ENCODE measurements at places on chromosomes 16 and 17.

- DNase-seq = peak; percentile 82
Observed at GRCh38 chr17:7136266-7136877, 21.8 kb upstream of the ASGR2 start.

- DNase-seq = no peak
Observed at GRCh38 chr16:83837566-83837965, 29.8 kb downstream of the HSBP1 start.

- DNase-seq = no peak
Observed at GRCh38 chr16:10950393-10950792, 6.0 kb downstream of the CLEC16A start.

GRCh38 chr16:23509441-23509754, 896 bp downstream of the GGA2 start:
- DNase-seq = no peak

DNA sequence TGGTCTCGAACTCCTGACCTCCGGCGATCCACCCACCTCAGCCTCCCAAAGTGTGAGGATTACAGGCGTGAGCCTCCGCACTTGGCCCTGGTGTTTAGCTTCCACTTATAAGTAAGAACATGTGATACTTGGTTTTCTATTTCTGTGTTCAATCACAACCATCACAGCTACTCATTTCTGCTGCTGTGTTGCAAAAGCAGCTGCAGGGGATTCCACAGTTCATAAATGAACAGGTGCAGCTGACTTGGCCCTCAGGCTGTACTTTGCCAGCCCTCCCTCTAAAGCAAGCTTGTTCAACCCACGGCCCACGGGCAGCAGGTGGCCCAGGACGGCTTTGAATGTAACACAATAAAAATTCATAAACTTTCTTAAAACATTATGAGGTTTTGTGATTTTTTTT, 79.2 kb downstream of the SLC39A11 start:
- no peak for DNase-seq

DNA sequence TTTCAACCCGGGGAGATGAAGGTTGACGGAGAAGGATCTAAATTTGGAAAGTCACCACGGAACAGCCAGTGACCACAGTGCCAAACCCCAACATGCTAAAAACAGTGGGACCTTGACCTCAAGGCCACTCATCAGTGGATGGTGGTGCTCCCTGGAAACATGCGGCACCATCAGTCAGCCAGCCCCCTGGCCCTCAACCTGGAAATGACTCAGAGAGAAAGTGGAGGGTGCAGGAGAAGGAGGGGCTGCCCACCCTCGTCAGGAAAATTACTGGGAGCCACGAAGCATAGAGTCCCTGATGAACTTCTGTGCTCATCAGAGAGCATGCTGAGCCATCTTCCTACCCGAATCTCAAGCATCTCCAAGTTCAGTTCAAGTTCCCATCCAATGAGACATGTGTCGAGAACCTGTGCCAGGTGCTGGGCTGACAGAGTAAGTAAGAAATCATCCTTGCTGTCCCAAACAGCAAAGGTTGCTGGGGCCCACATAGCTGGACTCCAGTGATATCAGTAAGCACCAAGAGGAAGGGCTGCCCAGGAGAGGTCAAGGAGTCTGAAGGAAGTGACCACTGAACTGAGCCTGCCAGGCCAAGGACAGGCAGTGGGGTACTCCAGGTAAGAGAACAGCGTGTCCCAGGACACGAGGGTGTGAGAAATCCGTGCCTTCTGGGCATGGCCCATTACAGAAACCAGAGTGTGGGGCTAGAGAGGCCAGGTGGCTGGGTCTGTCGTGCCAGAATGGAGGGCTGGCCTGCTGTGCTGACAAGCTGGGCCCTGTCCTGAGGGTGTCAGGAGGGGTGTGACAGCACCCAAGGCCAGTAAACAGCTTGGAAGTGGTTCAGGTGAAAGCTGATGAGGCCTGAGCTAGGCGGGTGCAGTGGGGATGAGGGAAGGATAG, 5.2 kb downstream of the PECAM1 start:
- DNase-seq = no peak

DNA sequence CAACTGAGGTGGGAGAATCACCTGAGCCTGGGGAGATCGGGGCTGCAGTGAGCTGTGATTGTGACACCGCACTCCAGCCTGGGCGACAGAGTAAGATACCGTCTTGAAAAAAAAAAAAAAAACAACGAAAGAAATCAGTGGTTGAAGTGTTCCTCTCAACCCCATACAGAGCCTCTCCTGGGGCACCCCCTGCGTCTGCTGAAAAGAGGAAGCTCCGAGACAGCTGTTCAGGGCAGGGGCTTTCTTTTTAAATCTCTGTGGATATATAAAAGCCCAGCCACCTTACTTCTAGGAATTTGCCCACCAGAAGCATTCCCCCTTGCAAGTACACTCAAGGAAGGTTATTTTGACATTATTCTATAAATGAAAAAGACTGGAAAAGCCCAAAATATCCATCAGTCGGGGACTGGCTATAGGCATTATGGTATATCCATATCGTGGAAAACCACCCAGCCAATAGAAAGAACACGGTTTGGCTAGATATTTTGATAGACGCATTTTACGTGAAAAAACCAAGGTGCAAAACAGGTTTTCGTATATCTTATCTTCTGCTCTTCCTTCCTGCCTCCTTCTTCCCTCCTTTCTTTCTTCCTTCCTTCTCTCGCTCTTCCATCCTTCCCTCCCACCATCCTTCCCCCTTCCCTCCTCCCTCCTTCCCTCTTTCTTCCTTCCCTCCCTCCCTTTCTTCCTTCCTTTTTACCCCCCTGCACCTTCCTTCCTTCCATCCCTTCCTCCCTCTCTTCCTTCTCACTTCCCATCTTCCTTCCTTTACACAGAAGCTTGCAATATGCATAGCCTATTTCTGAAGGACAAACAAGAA, 9.2 kb upstream of the CCL22 start:
- no peak for DNase-seq

DNA sequence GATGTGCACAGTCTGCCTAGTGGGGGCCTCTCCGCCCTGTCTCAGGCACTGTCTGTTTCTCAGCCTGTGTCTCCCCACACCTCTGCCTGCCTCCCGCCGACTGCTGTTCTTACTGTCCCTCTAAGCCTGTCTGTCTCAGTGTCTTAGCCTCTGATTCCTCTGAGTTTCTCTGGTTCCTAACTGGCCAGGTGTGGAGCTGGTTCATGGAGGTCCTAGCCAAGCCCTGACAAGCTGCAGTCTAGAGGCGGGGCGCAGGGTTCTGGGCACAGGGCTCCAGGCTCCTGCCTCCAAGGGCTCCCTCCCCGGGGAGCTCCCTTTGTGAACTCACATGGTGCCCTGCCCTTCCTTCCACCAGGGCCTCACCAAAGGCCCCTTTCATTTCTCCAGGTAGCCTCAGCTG, 19.4 kb downstream of the C17orf100 start:
- no peak for DNase-seq

GRCh38 chr17:36136036-36136435, 32.4 kb downstream of the CCL4 start:
- no peak for DNase-seq

DNA sequence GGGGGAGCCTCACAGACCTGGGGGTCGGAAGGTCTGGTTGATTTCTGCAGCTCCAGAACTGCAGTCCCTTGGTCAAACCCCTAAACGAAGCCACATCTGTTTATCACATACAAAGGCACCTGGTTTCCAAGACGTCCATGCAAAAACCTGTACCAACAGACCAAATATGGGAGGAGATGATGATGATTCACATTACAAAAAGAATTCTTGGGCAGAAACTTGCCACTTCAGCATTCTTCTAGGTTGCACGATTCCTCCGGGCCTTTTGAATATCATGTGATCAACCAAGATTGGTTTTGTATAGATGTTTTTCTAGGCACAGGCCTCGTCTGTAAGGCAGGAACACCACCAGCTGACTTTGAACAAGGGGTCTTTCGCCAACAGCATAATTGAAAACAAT, 466.3 kb downstream of the SOX9 start:
- DNase-seq = no peak

DNA sequence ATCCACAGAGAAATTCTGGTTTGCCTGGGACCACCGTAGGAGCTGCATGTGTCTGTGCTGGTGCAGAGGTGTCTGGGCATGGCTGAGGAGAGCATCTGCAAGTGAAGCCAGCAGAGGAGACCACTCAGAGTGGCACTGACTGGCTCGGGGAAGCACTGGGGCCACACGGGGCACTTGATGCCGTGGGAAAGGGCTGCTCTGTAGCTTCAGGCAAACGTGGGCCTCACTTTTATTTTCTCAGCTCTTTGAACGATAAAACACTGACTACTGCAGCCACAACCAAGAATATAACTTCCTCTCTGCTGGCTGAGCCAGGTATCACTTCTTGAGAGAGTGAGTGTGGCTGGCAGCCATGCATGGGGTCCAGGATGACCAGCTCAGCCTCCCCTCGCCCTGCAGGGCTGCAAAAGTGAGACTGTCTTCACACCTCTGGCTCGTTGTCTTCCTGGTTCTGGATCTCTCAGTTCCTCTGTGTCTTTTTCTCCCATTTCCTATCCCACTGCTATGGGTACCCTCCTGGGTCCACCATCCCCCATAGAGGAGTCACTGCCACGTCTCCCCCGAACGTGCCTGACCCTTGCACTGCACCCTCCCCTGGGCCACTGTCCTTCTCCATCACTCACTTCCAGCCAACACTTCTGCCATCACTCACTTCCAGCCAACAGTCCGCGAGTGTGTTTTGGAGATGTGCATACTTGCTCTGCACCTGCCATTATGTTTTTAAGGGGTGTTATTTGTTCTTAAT, 201.4 kb upstream of the CHMP6 start:
- DNase-seq = no peak

- no peak for DNase-seq
Observed at GRCh38 chr16:21986692-21987246, 14.1 kb downstream of the PDZD9 start.

- DNase-seq = no peak
Observed at GRCh38 chr17:80660527-80661198, 116.0 kb downstream of the RPTOR start.

GRCh38 chr17:4852567-4853207, 19.5 kb downstream of the MINK1 start:
- DNase-seq = peak; percentile 38

DNA sequence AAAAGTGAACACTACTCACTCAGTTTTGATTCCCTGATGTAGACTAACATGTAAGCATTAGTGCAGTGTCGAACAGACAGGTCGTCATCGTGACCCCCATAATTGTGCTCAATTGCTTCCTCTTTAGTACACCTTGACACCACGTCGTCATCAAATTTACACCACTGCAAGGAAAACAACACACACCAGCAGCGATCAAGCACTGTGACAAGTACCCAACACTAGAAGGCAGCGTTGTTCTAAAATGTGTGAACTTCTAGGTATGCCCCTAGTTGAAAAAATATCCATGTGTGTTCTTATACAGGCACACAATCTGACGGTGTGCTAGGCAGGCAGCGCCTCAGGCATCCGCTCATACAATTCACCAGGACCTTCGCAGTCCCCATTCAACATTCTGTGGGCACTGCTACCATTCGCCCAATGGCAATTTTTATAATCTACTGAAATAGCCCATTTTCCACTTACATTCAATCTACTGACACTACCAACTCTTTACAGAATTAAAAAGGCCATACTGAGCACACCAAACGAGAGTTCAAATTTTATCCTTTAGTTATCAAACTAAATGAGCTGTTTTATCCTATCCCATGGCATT, 23.1 kb downstream of the LITAFD start:
- no peak for DNase-seq

DNA sequence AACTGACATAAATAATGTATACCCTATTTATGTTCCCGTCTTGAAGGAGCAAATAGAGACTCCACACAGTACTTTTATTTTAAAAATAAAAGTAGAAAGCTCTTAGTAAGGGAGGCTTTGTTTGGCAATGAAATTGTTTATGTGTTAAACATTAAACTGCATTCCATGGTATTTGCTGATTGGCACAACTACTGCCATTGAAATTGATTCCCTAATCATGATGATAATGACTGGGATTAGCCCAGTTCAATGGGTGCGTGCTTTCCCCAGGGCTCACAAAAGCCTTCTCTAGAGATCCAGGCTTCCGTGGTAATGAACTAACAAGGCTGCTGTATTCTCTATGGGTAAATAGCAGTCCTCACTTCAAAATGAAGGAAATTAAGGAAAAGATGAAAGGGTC, 67.5 kb downstream of the GPRC5B start:
- DNase-seq = no peak

DNA sequence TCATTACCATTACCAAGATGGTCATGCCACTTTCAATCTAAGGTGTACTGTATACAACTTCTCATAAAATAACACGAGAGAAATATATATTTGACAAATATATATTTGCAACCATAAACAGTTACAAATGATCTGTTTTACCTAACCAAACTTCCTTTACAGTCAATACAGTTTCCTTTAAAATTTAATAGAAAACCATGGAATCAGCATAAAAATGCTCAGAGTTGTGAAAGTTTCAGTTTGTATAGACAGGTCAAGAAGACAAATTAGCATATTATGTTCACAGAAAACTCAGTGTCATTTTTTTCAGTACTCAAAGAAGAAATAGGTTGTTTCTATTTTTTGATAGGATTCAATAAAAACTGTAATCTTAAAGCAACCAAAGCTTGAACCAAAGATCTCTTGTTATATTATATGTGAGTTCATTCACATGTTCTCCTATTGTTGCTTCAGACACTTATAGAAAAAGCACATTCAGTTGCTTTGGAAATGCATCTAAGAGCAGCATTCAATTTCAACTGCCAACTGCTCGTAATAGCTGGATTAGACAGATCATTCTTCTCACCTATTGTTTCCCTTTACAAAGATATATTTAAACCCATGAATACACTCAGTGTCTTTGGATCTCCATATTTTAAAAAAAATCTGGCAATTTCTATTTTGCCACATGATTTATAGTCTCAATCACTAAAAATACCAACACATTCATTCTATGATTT, 15.1 kb downstream of the SSH2 start:
- DNase-seq = no peak

DNA sequence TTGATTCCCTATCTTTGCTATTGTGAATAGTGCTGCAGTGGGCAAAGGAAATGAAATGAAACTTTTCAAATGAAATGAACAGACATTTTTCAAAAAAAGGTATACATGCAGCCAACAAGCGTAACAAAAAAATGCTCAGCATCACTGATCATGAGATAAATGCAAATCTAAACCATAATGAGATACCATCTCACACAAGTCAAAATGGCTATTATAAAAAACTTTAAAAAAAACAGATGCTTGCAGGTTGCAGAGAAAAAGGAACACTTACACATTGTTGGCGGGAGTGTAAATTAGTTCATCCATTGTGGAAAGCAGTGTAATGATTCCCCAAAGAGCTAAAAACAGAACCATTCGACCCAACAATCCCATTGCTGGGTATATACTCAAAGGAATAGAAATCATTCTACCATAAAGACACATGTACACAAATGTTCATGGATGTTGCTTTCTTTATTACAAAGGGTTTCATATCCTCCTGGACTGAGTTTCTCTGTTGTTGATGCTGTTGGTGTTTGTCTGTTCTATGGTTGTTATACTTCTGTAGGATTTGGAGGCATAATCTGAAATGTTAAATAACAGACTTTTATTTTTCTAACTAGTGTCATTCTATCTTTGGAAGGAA, 99.3 kb upstream of the SOX9 start:
- no peak for DNase-seq

Data from T-helper 9 cell (primary cell).